Neural progenitor cell (in vitro differentiated cells): ENCODE measurements at places on chromosomes 11 and 22. TPM values are rescaled to one million over a fixed set of nuclear protein-coding genes. Genes with fewer than 3 reads are reported as not detected.

- H3K4me1 ChIP-seq: no peaks in the 10 kb centered on the region
- H3K4me3 ChIP-seq: no peak overlapping the region
- no peaks in the 10 kb centered on the region for H3K36me3 ChIP-seq
- no peak overlapping the region for H3K27ac ChIP-seq
- DNase-seq: no peak
Measured at GRCh38 chr11:102573851-102574250, 43.3 kb upstream of the MMP7 start.

DNA sequence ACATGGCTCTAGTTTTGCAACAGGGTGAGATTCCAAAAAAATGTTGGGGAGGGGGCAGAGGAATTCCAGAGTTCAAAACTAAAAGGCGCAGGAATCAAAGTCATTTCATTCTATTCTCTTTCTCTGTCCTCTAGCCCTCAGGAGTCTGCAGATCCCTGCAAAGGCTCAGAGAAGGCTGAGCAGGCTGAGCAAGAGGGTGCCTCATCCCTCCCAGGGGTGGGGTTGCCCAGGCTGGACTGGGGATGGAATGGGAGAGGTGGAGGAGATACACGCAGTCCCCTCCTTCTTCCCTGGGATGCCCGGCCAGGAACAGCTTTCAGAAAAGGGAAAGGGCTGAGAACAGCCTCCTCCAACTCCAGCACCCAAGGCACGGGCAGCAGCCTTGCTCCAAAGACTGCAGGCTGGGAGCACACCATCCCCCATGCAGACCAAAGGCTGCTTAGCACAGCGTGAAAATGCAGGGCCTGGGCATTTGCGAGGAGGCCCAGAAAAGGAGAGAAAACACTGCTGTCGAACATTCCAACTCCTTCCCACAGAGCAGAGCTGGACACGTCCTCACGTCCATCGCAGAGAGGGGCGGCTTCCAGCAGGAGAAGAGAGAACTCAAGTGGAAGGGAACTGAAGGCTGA, 51.8 kb downstream of the MN1 start:
- no peaks in the 10 kb centered on the region for H3K36me3 ChIP-seq
- DNase-seq: peak; percentile 69
- H3K4me3 ChIP-seq: no peak overlapping the region
- peaks cover 32% of the 10 kb centered on the region for H3K4me1 ChIP-seq
- peaks cover 7% of the 10 kb centered on the region for H3K27me3 ChIP-seq

DNA sequence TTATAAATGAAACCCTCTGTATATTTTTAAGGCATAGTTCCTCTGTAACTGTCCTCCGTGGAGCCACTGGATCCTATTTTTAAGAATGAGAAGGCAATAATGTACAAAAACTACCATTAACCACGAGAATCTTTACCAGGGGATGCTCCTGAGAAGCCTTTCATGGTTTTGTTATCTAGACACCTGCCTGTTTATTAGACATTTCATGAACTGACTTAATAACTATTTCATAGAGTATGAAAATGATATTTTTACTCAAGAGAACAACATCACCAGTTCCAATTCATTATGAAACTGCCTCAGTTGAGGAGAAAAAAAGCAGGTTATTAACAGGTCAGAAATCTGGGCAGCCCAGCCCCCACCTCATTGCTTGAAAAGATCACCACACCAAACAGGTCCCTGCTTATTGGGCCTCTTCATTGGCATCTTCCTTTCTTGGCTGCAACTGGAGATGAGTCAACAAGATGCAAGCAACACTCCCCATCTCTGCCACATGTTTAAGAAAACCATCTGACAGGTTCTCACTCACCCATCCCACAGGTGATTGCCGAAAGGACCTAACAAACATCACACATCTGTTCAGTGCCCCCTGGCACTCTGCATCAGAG, 27.8 kb downstream of the ETS1 start:
- H3K4me3 ChIP-seq: no peak overlapping the region
- H3K27ac ChIP-seq: no peak overlapping the region
- no peak for DNase-seq
- no peaks in the 10 kb centered on the region for H3K27me3 ChIP-seq

- H3K27me3 ChIP-seq: peaks cover 48% of the 10 kb centered on the region
- H3K36me3 ChIP-seq: no peaks in the 10 kb centered on the region
Measured at GRCh38 chr11:130156108-130157022, 3.2 kb upstream of the ST14 start.

- no peak for DNase-seq
- no peaks in the 10 kb centered on the region for H3K4me1 ChIP-seq
- H3K27ac ChIP-seq: no peak overlapping the region
- no peaks in the 10 kb centered on the region for H3K27me3 ChIP-seq
- no peaks in the 10 kb centered on the region for H3K36me3 ChIP-seq
- H3K4me3 ChIP-seq: no peak overlapping the region
Measured at GRCh38 chr11:33585586-33586209, 114.9 kb downstream of the C11orf91 start.

DNA sequence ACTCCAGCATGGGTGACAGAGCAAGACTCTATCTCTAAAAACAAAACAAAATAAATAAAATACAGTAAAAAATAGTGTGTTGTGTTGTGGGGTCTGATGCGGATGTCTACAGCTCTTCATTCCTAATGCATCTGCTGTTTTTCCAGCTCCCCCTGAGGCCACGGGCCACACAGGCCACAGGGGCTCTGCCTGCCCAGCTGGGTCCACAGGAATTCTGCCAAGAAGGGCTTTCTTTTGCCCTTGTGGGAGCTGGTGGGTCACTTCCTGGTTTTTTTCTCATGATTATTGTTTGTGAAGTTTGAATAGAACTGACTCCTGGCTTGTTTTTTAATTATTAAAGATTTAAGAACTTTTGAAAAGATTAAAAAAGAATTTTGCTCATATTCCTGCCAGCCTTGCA, 67.4 kb upstream of the CLDN5 start:
- no peak overlapping the region for H3K27ac ChIP-seq
- DNase-seq: no peak
- no peaks in the 10 kb centered on the region for H3K4me1 ChIP-seq
- H3K27me3 ChIP-seq: no peaks in the 10 kb centered on the region

- H3K4me3 ChIP-seq: no peak overlapping the region
- H3K36me3 ChIP-seq: no peaks in the 10 kb centered on the region
- H3K27me3 ChIP-seq: no peaks in the 10 kb centered on the region
- H3K4me1 ChIP-seq: peaks cover 6% of the 10 kb centered on the region
- DNase-seq: no peak
Measured at GRCh38 chr11:130391711-130392110, 36.7 kb downstream of the ADAMTS8 start.

GRCh38 chr22:41620589-41621098, at the start of gene DESI1:
Gene DESI1, minus strand, starts transcription at chr22:41621043. Its CDS starts 204 bp downstream, at chr22:41620839.
- peaks cover 19% of the 10 kb centered on the region for H3K36me3 ChIP-seq
- H3K4me3 ChIP-seq: peak within 1 kb of the TSS; percentile 58
- H3K27me3 ChIP-seq: no peaks in the 10 kb centered on the region
- H3K4me1 ChIP-seq: peaks cover 17% of the 10 kb centered on the region
- DNase-seq: no peak
- H3K27ac ChIP-seq: peak within 1 kb of the TSS; percentile 97

DNA sequence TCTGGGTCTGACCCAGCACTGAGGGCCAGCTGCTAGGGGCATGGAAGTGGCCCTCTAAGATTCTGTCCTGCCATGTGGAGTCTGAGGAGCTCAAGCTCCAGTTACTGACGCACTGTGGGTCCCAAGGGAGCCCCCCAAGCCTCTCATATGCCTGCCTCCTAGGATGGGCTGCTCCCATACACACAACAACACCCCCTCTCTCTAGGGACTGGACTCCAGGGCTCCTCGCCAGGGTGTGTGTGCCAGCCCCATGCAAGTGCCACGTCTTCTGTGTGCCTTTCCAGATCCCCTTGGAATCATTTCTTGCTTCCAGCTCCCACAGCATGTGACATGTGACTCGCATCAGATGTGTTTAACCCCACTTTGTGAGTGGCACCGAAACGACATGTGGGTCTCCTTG, 234.5 kb downstream of the CEP164 start:
- peaks cover 4% of the 10 kb centered on the region for H3K4me1 ChIP-seq
- H3K27ac ChIP-seq: no peak overlapping the region
- no peaks in the 10 kb centered on the region for H3K27me3 ChIP-seq
- H3K36me3 ChIP-seq: no peaks in the 10 kb centered on the region

DNA sequence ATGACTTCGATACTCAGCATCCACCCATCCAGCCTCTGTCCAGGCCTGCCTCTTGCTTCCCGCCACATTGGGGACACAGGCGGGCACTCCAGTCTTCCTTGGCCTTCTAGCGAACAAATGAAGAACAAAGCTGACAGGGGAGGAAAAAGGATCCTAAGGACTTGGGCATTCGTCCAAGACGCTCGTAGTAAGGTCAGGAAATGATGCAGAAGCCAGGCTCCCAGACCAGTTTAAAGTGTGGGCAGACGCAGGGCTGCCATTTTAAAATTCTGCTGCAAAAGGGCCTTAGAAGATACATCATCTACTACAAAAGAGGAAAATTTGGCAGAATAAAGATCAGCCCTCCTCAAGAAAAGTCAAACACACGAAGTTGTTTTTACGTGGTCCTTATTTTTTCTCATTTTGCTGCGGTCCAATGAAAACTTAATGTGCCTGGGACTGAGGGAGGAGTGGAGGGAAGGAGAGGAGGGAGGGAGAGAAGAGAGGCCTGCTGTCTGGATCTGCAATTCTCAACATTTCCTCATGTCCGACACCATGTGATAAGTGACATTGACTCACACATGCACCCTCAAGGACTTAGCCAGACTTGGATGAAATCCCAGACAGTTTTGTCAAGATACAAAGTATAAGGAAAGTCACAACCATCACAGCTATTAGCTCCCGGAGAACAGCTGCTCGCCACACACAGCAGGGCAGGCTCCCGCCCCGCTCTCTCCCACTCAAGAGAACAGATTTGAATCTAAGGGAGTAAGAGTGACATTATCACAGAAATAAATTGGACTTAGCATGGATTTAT, 5.7 kb downstream of the DNAL4 start:
- no peak overlapping the region for H3K27ac ChIP-seq
- no peaks in the 10 kb centered on the region for H3K36me3 ChIP-seq
- no peaks in the 10 kb centered on the region for H3K27me3 ChIP-seq
- H3K4me1 ChIP-seq: peaks cover 3% of the 10 kb centered on the region
- no peak overlapping the region for H3K4me3 ChIP-seq

GRCh38 chr11:15645201-15645600, 530.5 kb downstream of the INSC start:
- H3K27ac ChIP-seq: no peak overlapping the region
- H3K4me3 ChIP-seq: no peak overlapping the region
- H3K27me3 ChIP-seq: no peaks in the 10 kb centered on the region
- H3K4me1 ChIP-seq: peaks cover 7% of the 10 kb centered on the region
- no peak for DNase-seq

DNA sequence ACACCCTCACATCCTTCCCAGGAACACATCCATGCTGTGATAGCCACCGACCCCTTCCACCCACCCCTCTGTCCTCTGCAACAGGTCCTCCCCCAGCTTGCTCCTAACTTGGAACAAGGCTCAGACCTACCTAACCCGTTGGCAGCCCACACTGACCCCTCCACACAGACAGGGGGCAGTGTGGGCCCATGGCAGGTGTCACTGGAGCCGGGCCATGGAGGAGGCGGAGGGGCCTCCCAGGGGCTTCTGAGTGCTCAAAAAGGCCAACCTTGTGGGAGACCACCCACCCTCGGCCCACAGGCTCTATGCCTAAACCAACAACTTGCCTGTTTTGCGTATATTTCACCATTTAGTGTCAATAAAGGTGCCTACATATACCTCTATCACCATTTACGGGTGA, 57.0 kb downstream of the CERK start:
- no peaks in the 10 kb centered on the region for H3K4me1 ChIP-seq
- H3K27me3 ChIP-seq: no peaks in the 10 kb centered on the region
- DNase-seq: no peak

DNA sequence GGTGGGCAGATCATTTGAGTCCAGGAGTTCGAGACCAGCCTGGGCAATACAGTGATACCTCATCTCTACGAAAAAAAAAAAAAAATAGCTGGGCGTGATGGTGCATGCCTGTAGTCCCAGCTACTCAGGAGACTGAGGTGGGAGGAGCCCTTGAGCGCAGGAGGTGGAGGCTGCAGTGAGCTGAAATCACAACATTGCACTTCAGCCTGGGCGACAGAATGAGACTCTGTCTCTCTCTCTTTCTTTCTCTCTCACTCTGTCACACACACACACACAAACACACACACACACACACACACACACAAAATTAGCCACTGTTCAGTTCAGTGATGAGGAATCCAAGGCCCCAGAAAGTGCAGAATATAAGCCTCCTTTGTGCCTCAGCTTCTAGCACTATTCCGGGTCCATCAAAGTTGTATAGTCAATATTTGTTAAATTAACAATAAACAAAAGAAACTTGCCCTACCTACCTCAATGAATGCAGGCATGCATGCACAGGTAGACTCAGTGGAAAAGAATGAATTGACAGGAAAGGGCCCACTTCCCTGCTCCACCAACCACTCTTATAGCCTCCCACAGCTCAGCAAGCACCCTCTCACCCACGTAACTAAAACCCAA, 3.9 kb upstream of the SMIM35 start:
- H3K27me3 ChIP-seq: no peaks in the 10 kb centered on the region
- H3K27ac ChIP-seq: no peak overlapping the region
- peaks cover 7% of the 10 kb centered on the region for H3K4me1 ChIP-seq
- no peaks in the 10 kb centered on the region for H3K36me3 ChIP-seq
- DNase-seq: no peak
- H3K4me3 ChIP-seq: no peak overlapping the region

- no peaks in the 10 kb centered on the region for H3K27me3 ChIP-seq
- peaks cover 13% of the 10 kb centered on the region for H3K4me1 ChIP-seq
- no peak overlapping the region for H3K4me3 ChIP-seq
- H3K27ac ChIP-seq: no peak overlapping the region
- no peak for DNase-seq
Measured at GRCh38 chr22:28031383-28031922, 112.4 kb upstream of the PITPNB start.

- DNase-seq: no peak
- no peaks in the 10 kb centered on the region for H3K36me3 ChIP-seq
- H3K27ac ChIP-seq: no peak overlapping the region
- H3K4me3 ChIP-seq: no peak overlapping the region
- no peaks in the 10 kb centered on the region for H3K27me3 ChIP-seq
Measured at GRCh38 chr11:37504921-37505320, 906.9 kb upstream of the RAG2 start.

DNA sequence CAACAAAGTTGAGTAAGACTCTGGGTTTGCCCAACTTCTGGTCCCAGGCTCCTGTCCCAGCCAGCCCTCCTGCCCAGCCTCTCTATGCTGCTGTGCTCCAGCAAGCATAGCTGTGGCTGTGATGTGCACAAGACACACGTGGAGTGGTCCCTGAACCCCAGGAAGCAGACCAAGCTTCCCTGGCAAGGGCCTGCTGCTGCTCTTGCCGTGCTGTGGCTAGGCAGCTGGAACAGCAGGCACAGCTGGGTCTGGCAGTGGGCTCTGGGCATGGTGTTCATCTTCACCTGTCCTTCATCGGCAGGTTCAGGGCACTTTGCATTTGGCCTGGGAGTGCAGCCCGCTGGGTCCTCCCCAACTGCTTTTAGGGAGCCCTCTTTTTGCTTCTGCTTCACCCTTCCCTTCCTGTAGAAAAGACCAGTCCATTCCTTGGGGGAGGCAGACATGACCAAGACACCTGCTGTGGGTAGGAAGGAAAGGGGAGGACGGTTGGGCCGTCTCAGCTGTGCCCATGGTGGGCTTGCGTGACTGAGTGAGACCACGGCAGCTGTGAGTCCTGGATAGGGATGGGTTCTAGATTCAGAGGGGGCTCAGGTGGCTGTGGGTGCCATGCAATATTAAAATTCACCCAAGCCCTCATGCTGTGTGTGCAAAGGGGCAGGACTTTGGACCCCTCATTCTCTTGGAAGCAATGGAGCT, 26.1 kb upstream of the ETS1 start:
- H3K27me3 ChIP-seq: peaks cover 21% of the 10 kb centered on the region
- no peak overlapping the region for H3K4me3 ChIP-seq
- H3K4me1 ChIP-seq: peaks cover 16% of the 10 kb centered on the region
- no peak overlapping the region for H3K27ac ChIP-seq
- DNase-seq: no peak
- H3K36me3 ChIP-seq: no peaks in the 10 kb centered on the region

CSRP3 gene
- not detected in 2 replicates for total RNA-seq

NOX4 gene
- 3.3 and 7.1 TPM in 2 replicates for total RNA-seq

PGAP2 gene
- total RNA-seq: 10.0 and 37.4 TPM in 2 replicates

ALDH3B1 gene
- 0.12 TPM in 1 of 2 replicates, not detected in the other for total RNA-seq

NAALAD2 gene
- 24.6 and 67.1 TPM in 2 replicates for total RNA-seq
